ENCODE measurements at places on chromosomes 16 and 17. TPM values are rescaled to one million over a fixed set of nuclear protein-coding genes. Genes with fewer than 3 reads are reported as not detected.

CKLF gene
- polyA plus RNA-seq, result 50.8 TPM

MLST8 gene
- 44.1 TPM for polyA plus RNA-seq

CORO7 gene
- polyA plus RNA-seq, result 108 TPM

KCNJ12 gene
- polyA plus RNA-seq, result not detected

CNTNAP4 gene
- polyA plus RNA-seq, result not detected

PRSS22 gene
- polyA plus RNA-seq, result not detected

All from IgD-negative memory B cell (primary cell).